ENCODE measurements at places on chromosomes 2 and 18.

DNA sequence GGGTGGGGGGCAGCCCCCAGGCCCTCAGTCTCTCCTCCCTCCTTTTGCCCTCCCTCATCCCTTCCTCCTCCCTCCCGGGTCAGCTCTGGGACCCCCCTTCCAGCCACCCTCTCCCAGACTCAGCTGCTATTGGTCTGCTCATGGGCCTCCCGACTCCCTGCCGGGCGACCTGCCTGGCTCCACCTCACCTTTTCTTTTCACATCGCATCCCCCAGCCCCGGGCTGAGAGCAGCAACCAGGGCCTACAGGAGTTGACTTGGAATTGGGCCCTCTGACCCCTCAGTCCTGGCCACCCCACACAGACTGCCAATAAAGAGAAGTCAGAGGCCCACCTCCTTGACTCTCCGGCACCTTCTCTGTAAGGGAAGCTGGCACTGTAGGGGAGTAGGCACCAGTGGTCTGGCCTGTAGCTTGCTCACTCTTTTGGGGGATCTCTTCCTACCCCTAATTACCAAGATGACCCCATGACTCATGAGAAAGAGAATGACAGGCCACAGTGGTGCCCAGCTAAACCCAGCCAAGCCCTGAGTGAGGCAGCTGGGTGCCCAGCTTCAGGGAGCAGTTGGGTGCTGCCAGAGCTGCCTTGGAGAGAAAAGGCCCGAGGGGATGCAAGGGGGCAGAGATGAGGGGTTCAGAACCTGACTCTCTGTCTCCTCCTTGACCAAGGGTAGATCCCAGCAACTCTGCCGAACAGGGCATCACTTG lies 2.0 kb upstream of the ECEL1 start:
- DNase-seq = no peak

DNA sequence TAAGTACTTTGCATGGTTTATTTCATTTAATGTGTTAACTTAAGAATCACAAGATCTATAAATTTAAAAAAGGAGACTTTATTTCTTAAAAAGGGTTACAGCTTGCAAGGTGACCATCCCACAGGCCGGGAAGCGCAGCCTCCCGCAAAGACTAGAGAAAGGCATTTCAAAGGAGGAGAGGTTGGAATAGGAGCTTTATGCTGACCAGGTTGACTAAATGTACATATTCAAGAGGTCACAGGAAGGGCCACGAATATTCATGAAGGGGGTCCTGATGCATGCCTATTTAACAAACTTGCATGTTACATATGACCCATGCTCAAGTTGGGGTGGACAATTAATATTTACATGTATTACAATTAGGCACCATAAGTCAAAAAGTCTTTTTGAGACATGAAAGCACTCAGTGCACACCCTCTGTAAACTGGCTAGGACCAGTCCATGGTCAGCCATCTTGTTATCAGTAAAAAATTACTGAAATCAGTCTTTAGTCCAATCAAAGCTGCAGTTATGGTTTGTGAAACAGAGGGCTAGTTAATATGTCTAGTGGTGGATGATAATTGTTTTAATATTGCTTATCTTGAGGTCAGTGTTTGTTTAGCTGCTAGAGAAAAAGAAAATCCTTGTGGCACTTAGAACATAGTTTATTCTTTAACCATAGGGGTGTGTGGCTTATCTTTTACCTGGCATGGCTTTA lies 169.3 kb downstream of the KCNE4 start:
- no peak for DNase-seq

- DNase-seq = no peak
Observed at GRCh38 chr2:20062615-20063545, 11.5 kb upstream of the LAPTM4A start.

DNA sequence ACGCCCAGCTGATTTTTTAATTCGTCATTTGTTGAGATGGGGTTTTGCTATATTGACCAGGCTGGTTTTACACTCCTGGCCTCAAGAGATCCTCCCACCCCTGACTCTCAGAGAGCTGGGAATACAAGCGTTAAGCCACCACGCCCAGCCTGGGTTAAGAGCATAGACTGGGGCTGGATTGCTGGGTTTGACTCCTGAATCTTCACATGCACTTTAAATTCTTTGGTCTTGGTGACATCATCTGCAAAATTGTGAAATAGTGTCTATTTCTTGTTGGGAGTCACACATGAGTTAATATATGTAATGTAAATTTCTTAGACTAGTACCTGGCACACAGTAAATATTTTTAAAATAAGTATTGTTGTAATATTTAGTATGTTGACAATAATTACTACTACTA lies 257.4 kb downstream of the DOK6 start:
- no peak for DNase-seq

GRCh38 chr2:65728477-65729180 lies 296.2 kb upstream of the SPRED2 start:
- DNase-seq = no peak
